Suppressor macrophage treated with lipopolysaccharide for 1 hour (primary cell): ENCODE measurements at places on chromosomes 12 and 14.
A peak's percentile ranks its signal among the peaks of the same experiment; 100 is the strongest.

GRCh38 chr12:67797185-67797741 lies 148.7 kb downstream of the DYRK2 start:
- DNase-seq: no peak

GRCh38 chr14:61891810-61892209 lies 129.6 kb downstream of the SNAPC1 start:
- DNase-seq: no peak

GRCh38 chr14:32352631-32353030 lies 23.5 kb downstream of the AKAP6 start:
- no peak for DNase-seq

DNA sequence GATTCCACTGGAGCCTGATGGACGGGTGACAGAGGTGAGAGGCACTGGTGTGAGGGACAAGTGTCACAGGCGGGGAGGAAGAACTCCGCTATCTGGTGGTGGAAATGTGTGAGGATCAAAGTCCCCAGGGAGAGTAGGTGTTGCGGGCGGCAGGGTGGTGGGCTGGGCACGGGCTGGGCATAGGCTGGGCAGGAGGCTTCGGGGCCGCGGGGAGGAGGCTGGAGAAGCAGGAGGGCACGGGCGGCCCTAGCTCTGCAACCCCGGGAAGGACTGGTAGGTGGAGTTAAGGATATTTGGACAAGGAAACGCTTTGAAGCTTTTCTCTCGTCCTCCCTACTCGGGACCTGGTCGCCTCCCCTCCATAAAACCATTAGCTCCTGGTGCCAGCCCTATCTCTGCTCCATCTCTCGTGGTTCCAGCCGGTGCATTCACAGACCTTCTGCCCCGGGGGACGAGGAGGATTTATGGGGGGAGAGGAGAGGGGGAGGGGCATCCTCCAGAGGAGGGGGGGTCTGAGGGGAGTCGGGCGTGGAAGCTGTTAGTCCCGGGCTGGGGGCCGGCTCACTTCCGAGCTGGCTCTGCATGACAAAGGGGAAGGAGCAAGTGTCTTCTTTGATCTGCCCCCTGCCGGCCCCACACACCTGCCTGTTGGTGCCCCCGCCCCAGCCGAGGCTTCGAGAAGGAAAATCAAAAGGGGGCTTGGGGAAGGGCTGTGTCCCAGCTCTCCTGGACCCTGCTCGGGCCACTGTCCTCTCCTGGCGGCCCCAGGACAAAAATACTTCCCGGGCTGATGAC lies 504 bp downstream of the WNT5B start:
- no peak for DNase-seq

DNA sequence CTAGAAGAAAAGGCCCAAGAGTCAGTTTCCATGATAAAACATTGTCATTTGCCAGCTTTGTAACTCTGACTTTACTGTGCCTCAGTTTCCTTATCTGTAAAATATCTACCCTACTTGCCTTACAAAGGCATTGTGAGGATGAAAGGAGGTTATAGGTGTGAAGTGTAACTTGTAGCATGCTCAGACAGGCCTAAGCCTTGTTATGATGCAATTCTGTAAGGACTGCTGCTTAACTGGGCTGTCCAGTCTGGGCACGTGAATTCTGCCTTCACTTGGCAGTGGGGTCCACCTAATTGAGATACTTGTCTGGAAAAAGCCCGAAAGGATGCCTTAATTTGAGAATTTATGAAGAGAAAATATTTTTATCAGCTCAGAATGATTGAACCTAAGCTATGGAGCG lies 114.5 kb upstream of the DYRK2 start:
- no peak for DNase-seq

DNA sequence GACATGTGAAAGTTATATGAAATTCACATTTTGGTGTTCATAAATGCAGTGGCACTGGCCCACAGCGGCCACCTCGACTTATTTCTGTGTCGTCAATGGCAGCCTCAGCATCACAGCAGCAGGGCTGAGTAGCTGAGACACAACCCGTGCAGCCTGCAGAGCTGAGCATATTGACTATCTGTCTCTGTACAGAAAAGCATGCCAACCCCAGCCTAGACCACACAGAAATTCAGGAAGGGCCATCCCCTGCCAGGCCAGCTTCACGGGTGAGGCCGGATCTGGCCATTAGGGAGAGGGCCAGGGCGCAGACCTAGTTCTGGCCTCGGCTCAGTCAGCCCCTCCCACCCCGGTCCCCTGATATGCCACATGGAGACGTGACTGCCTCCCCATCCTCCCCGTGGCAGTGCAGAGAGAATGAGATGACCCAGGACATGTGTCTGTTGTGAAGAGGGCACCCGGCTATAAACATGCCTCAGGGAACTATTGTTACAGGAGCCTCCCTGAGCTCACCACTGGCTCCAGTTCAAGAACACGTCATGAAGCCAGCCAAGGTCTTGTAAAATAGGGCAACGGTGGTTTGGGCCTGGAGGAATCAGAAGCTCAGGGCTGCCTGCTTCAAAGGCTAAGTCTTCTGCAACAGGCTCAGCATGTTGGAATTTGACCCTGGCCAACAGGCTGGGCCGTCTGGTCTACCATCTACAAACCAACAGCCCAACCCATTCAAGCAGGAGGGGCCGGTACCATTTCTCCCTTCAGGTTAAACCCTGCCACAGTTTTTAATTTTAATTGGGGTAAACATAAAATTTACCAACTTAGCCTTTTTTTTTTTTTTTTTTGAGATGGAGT lies 25.5 kb downstream of the SCARB1 start:
- DNase-seq: no peak

DNA sequence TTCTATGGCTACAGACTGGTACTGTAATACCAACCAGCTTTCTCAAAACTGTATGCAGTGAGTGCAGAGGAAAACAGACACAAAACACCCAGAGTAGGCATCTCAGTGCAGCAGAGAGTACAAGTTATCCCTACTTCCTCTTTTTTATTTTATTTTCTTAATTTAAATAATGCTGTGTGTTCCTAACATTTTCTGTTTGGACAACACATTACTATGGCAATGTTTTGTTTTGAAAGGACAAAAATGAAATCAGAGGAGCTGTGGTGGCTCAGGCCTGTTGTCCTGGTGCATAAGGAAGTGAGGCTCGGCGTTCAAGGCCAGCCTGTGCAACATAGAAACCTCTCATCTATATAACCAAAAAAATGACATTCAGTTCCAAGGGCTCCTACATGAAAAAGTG lies 33.7 kb upstream of the SELPLG start:
- peak; percentile 44 for DNase-seq

DNA sequence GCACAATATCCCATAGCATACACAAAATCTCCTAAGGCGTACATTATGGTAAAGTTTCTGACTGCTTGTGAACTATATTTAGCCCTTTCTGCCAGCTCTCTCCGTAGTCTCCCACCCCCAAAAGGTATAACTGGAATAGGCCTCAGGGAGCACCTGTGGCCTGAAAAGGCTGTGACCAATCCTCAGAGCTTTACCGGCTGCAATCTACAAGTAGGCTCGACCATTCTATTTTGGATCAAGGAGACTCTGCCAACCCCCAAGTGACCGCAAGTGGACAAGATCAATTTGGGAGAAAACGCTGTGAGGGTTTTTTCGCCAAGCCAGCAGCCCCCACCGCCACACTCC lies 1.2 kb downstream of the PPTC7 start:
- no peak for DNase-seq

- no peak for DNase-seq
Measured at GRCh38 chr12:124792961-124793441, 70.7 kb downstream of the SCARB1 start.

DNA sequence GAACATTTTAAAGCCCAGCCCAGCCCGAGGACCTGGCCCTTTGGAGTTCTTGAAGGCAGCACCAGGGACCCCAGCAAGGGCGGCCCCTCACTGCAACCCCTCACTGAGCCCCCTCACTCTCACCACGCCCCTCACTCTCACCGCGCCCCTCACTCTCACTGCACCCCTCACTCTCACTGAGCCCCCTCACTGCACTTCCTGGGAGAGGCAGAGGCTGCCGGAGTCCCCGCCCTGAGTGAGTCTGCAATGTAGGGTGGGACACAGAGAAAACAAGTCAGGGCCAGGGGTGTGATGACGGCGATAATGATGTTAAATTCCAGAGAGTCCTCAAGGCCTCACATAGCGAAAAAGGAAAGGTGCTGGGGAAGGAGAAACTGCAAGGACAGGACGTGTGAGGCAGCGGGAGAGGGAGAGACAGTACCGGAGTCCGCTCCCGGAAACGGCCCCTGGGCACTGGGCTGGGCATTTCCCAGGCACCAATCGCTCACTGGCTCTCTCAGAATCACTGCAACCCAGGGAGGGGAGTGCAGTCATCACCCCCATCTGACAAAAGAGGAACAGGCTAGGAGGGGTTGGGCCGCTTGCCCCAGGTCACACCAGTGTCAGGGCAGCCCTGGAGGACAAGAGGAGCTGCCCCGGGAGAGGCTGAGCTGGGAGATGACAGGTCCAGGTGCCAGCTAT lies 24.9 kb downstream of the CCDC88C start:
- peak; percentile 66 for DNase-seq

GRCh38 chr14:97523936-97524335 lies 726.8 kb downstream of the VRK1 start:
- DNase-seq: no peak

DNA sequence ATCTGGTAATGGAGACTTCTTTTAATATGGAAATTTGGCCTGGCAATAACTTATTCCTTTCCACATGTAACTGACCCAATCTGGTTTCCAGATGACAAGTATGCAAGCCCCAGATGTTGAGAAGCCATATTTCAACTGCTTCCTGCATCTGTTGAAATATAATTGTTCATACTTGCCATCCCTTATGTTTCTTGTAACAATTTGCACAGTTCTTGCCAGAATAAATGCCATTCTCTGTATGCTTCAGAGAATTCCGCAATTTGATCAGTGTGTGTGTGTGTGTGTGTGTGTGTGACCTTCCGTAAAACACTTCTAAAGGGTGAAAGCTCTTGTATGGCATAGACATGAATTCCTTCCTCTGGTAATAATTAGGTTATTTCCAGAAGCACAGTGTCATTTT lies 1.8 kb upstream of the CLEC2A start:
- DNase-seq: peak; percentile 35
